ENCODE measurements at places on chromosomes 2 and 18. TPM values are rescaled to one million over a fixed set of nuclear protein-coding genes. Genes with fewer than 3 reads are reported as not detected.
A peak's percentile ranks its signal among the peaks of the same experiment; 100 is the strongest.

The AQP12A gene
- not detected for total RNA-seq

DNA sequence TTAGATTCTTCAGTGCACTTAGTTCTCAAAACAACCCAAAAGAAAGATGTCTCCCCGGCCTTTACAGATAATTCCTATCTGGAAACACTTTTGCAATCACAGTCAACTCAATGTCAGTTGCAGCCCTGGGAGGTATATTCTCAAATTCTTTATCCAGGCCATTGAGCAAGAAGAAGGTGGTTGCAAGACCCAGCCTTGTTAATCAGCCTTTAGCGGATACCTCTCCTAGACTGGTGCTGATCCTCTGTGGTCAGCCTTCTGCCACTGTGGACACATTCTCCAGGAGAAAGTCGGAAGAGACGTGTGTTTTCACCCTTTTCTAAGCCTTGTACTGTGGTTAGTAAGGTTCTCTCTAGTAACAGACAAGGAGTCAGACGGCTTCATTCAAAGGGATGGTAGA, 7.8 kb upstream of the FZD7 start:
- no peak for DNase-seq

DNA sequence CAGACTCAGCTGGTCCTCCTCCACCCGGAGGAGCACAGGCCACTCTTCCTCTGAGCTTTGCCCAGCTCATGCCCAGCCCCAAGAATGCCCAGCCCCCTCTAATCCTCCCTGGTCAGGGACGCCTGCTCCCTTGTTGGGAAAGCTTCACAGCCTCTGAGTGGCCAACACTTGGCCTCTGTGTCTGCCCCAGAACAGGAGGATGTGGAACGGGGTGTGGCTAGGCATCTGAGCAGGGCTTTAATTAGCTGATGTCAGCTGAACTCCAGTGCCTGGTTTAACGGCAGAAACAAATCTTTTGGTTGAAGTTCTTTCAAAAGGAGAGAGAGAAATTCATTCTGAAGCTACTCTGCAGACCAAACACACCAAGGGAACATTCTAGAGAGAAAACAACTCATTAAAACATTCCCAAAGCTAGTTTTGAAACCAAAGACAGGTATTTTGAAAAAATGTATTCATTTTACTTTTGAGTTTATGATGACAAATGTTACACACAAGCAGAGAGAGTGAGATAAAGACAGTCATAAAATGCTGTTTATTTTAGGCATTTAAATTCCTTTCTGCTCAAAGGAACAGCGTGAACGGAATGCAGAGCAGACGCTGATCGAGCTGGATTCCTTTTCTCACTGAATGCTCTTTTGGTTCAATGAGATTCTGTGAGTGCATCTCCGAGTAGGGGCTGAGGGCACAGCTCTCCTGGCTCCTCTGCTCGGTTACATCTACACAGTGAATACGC, 63.8 kb downstream of the RTP5 start:
- DNase-seq: peak; percentile 52

DNA sequence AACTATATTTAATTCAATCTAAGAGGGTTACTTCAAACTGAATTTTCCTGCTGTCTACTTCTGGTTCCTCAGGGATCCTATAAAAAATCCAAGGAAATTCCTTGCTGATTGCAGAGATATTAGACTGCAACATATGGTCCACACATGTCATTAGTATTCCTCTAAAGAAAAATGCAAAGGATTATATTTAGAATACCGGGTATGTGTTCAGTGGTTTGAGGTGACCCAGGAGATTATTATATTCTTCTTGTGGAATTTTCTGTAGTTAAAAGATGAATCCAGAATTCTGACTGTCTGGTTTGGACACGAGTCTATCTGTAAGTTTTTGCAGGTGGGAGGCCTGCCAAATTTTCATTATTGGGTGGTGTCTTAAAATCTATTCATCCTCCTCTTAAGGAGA, 18.2 kb downstream of the HOXD1 start:
- no peak for DNase-seq

DNA sequence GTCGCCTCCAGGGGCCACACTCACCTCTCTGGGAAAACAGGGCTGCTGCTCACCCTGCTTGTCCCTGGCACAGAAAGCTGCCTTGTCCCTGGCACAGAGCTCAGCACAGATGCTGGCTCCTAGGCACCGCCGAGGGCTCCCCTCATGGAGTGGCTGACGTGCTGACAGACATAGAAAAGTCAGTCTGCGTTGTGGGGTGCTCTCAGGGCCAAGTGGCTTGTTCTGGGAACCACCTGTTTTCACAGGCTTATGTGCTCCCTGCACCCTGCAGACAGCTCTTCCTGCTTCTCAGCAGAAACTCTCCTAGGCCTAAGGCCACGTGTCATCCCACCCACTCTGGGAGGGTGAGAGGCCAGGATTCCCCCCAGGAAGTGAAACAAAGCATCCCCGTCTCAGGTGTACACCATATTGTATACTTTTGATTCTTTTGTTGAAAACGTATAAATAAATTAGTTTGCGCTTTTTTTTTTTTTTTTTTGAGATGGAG, 84.7 kb upstream of the TMEM200C start:
- DNase-seq: no peak

The LIMS2 gene
- 5.3 TPM for total RNA-seq

DNA sequence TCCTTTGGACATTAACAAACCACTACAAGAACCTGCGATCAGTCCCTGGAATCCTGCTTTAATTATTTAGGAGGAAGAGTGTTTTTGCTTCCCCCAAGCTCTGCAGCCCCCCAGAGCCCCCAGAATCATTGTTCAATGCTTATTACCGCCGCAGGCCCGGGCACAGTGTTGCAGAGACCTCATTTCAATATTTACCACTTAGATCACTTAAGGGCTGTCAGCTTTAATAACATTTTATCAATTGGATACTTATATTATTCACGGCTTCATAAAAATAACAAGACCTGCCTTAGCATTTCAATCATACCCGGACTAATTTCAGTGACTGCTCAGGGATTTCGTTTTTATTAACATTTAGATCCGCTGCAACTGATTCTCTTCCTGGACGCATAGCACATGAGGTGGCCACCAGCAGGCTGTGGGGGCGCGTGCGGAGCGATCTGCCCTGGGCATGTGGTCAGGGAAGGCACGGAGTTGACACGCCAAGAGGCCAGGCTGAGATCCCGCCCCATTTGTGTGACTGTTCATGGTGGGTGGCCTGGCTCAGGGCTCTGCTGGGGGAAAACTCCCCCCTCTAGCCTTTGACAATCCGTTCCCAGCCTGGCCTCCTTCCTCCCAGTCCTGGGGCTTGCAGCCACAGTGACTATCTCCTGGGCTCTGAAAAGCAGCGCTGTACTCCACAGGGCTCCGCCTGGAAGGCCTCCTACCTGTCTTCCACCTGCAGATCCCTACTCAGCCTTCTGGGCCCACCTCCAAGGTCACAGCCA, 267.6 kb downstream of the SRBD1 start:
- DNase-seq: peak; percentile 97

GRCh38 chr2:185984670-185985069, 246.1 kb downstream of the FSIP2 start:
- no peak for DNase-seq

DNA sequence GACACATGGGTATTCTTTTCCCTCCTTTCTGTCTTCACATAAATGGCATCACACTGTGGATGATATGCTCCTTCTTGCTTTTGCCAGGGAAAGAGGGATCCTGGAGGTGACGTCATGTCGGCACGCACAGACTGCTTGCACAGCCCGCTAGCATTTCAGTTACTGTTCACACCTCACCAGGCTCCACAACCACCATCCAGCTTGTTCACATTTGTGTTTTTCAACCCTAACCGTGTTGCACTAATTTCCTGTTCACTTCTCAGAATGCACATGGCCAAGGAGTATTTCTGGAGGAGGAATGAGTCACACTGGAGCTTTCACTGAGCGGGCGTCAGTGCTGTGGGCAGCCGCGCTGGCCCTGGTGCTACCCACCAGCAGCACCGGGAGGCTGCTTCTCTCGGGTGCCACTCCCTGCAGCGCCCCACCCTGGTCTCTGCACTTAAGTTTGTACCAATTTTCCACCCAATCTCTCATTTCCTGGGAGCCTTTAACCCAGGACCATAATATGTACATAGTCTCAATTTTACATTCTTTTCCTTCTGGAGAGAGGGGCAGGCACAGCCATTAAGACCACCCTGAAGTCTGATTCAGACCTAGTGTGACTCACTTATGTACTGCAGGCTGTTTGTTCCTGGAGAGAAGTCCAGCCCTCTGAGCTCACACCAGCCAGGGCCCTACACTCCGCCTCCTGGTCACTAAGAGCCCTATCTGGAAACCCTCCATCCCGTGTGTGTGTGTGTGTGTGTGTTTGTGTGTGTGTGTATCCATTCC, 65.1 kb downstream of the MBP start:
- peak; percentile 99 for DNase-seq

- no peak for DNase-seq
These were observed 189.0 kb downstream of the PTH2R start for GRCh38 chr2:208595386-208596275.

The WNT10A gene
- not detected for total RNA-seq

The PLEK gene
- total RNA-seq: not detected

The FOXI3 gene
- total RNA-seq: not detected

The ASXL3 gene
- total RNA-seq: not detected

DNA sequence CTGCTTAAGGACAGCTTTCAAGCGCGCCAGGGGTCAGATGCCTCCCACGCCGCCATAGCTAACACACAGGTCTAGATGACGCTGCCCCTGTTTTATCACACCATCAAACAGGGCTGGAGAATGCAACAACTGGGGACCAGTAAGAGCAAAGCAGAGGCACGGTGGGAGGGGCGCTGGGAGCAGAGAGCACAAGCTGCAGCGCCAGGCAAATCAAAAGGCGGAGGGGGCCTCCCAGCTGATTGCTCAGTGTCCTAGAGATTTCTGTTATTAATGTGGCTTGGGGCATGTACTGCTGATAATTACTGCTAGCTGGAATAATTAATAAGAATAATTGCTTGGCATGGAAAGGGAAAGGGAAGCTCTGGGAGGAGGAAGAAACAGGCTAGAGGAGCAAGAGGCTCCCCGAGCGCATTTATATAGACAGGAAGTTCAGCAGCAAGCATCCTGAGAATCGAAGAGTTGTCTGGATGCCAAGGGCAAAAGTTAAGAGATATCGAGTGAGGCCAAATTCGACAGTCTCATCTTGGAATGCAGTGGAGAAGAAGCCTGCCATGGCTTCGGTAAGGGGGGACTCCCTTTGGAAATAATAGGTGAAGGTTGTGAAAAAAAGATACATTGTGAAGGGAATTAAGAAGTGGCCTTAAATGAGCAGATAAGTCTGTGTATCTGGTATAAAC, 104.5 kb upstream of the ZNF521 start:
- no peak for DNase-seq

DNA sequence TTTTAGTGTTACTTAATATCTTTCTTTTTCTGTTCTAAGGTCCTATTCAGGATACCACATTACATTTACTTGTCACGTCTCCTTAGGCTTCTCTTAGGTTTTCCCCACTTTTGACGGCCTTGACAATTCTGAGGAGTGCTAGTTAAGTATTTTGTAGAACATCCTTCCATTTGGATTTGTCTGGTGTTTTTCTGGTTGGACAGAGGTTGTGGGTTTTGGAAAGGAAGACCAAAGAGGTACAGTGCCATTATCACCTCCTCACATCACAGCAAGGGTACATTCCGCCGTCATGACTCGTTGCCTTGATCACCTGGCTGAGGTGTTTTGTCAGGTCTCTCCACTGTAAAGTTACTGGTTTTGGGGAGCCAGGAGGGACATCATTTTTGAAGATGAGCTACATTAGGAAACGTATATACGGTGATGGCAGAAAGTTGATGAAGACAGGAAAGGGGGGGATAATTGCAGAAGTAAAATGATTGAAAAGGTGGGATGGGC, 88.4 kb upstream of the TMEM247 start:
- DNase-seq: no peak

The IL36A gene
- total RNA-seq: not detected

The YES1 gene
- total RNA-seq: 98.6 TPM
